ENCODE measurements at places on chromosomes 13 and 19.

GRCh38 chr19:14940266-14940665 lies 1.0 kb upstream of the OR7C2 start:
- DNase-seq, result no peak

DNA sequence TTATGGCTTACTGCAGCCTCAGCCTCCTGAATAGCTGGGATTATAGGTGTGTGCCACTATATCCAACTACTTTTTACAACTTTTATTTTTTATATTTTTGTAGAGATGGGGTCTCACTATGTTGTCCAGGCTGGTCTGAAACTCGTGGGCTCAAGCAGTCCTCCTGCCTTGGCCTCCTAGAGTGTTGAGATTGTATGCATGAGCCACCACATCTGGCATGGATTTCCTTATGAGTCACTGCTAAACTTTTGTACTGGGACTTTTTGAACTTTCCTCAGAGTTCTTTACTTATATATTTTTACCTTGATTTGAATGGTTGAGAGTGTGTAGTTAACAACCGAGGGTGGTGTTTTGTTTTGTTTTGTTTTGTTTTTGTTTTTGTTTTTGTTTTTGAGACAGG lies 33.4 kb downstream of the DNAJC3 start:
- no peak for DNase-seq

GRCh38 chr13:64338671-64339070 lies 2891.5 kb downstream of the PCDH9 start:
- no peak for DNase-seq

DNA sequence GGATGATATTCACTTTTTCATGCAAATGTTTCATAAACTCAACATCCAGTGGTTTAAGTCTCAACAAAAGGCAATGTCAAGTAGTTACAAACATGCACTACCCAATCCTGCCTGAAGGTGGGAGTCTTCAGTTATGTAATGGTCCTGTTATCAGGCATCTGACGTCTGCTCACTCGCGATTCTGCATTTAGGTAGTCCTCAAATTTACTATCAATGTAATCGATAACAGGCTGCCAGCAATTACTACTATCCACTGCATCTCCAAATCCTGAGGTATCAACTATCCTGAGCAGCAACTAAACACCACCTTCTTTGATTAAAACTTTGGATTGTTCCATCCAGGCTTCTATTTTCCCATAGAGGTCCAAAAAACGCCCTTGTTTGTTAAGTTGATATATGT lies 51.2 kb downstream of the NLRP12 start:
- peak; percentile 10 for DNase-seq

DNA sequence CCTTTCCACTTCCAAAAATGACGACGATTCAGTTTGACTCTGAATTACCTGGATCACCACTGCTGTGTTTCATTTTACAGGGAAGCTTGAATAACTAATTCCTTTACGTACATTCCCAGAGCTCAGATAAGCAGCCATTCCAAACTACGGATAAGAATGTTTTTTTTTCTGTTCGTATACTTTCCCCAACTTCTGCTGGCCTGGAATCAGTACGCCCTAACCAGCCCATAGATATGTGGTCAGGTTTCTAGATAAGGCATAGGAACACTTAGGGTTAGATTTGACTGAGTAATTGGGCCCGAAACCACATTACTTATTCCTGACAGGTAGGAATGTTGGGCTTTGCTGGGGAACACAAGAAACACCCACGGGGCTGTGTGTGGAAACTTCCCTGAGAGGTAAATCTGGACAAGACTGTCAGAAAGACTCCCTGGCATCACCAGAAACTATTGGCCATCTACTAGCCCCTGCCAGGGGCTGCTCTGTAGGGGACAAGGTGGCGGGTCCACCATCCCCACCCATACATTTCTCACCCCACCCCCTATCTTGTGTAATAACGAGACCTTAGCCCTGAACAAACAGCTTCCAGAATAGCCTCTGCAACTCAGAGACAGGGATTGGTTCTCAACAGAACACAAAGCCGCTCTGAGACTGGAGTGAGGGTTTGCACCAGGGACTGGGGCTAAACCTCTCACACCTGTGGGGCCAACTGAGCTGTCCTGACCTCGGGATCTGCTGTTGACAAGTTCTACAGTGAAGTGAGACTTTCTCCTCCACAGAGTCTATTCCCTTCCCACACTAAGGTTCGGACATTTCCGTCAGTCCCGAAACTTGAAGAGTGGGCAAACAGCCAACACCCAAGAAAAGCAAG lies 15.6 kb downstream of the RHPN2 start:
- no peak for DNase-seq

DNA sequence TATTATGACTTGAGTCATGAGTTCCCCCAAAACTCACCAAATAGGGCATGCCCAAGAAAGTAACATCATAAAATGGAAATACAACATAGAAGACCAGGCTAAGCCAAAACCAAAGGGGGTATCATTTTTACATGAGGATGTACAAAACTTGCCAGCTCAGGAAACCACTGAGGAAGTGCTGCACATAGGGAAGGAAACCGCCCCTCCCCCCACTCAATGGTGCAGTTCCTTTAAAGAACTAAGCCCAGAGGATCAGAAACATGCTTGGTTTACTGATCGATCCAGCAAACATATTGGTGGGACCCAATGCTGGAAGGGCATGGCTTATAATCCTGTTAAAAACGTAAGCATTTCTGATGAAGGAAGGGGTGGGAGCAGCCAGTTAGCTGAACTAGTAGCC lies 4.2 kb upstream of the ZNF486 start:
- no peak for DNase-seq

DNA sequence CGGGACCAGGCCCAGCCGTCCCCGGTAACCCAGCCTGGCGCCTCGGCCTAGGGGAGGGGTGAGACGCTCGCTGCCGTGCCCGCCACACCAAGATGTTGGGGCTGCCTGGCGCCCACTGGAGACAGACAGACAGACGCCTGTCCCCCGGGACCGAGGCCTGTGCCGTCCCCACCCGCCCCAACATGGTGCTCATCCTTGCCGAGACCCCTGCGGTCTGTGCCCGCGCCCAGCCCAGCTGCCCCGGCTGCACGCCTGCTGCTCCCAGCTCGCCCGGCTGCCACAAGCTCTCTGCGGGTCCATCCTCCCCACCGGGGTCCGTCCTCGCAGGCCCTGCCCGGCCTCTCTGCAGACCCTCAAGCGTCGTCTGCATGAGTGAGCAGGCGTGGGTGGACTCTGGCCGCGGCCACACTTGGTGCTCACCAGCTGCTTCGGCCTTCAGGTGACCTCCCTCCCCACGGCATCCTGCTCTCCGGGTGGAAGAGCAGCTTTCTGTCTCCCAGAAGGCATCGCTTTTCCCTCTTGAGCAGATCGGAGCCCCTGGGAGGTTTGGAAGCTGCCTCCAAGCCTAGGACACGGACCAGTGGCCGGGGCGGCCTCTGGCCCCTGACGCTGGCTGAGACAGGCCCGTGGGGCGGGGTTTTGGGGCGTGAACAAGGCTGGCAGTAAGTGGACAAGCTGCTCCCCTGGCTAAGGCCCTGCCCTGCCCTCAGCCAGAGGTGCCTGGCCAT lies 6.7 kb upstream of the TMPRSS9 start:
- DNase-seq, result no peak

DNA sequence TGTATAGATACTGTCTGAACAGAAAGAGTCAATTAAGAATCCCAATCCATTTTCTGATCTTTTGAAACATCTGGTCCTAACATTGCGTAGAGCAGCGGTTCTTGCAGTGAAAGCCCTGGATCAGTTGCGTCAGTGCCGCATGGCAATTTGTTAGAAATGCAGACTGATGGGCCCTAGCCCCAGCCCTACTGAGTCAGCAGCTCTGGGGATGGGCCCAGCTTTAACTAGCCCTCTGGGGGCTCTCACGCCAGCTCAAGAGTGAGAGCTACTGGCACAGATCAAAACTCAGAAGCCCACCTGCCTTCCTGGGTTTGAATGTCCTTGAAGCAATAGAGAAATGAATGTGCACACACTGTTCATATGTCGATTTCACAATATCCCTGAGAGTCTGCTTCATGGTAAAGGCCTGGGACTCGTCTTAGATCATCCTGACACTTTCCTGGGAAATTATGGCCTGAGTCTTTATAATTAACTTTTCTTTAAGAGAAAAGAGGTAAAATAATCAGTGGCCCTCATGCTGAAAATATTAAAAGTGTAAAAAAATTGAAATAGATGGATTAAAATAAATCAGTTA lies 206.8 kb upstream of the TMTC4 start:
- DNase-seq, result no peak

DNA sequence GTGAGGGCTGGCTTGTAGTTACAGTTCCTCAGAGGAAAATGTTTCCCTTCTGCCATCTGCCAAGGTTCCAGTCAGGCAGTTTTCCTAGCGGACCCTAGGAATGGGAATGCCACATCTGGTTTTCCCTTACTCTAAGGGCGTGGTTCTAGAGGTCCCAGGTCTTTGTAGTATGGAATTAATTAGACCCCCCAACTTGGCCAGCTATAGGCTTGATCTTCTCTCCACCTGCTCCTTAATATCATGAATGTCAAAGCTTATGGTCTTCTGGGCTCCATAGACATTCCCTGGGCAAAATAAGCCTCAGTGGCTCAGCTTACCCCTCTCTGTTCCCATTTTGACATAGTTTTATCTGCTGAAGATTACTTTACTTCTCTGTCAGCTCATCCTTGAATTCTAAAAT lies 70.0 kb downstream of the ZNF568 start:
- DNase-seq, result no peak

DNA sequence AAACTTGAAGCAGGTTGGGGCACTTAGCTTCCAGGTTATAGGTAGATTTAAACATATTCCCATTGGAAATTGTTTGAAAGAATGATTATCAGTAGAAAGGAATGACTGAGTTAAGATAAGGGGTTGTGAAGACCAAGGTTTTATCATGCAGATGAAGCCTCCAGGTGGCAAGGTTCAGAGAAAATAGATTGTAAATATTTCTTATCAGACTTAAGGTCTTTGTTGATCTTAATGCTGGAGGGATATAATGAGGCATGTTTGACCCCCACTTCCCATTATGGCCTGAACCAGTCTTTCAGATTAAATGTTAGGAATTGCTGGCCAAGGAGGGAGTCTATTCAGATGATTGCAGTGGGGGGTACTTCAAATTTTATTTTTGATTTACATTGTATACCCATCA lies 1486.5 kb upstream of the PRR20A start:
- DNase-seq, result no peak

DNA sequence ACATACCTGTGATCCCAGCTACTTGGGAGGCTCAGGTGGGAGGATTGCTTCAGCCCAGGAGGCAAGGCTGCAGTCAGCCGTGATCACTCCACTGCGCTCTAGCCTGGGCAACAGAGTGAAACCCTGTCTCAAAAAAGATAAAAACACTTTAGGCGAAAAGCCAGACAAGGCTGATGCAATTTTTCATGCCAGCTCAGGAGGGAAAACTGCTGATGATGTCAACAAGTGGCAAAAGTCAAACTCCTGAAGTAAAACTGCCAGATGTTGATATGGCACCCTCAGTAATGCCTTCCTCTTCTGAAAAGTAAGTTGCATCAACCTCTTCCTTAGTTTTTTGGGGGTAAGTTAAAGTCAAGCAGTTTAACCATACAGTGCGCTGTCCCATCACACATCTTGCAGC lies 15.6 kb downstream of the ZNF599 start:
- no peak for DNase-seq

DNA sequence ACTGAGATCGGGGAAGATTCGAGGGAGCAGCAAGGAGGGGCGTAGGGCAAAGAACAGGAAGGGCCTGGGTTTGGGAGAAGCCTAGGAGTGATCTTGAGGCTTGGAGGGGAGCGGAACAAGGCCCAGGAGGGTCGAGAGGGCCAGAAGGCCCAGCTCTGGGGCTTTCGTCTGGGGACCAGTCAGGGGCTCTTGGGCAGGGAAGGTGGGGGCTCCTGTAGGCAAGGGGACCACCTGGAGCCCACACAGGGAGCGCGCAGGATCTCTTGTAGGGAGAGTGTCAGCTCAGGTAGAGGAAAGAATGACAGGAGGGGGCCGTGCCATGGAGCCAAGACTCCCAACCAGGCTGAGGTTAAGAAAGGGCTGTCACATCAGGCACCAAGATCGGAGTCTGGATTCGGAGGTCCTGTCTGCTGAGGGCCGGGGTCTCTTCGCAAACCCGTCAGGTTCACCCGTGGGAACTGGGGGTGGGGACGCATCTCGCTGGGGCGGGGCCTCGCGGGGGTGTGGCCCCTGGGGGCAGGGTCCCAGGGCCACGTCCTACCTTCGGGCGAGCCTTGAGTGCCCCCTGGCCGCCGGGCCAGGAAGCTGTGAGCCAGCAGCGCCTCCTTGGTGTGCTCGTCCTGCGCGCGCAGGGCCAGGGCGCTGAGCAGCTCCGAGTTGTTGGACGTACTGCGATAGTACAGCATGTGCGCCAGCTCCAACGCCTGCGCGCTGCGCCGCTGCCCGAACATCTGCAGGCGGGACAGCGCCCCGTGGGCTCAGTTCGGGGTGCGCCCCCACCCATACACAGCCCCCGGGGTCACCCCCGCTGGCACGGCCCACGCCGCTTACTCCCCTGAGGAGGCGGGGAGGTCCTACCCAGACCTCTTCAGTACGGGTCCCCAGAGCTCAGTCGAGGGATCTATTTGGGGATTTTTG lies 8.4 kb downstream of the EMP3 start:
- peak; percentile 81 for DNase-seq

DNA sequence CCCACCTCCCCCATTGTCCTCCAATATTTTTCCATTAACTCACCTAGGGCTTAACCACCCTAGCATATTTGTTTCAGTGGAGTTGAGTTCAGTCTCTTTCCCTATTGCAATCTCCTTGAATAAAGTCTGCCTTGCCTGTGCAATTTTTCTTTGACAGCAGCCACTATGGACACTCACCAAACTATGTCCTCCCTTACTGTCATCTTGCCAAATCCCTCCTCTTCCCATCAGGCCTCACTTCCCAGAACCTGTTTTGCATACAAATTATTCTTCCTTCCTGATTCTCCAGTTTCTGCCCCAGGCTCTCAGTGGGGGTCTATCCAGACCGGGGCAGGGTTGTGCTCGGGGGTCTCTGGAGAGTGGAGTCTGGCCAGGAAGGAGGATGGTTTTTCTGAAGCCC lies 2.2 kb upstream of the LYPD5 start:
- no peak for DNase-seq

- no peak for DNase-seq
Measured at GRCh38 chr19:2747349-2747748, 7.5 kb upstream of the SLC39A3 start.

DNA sequence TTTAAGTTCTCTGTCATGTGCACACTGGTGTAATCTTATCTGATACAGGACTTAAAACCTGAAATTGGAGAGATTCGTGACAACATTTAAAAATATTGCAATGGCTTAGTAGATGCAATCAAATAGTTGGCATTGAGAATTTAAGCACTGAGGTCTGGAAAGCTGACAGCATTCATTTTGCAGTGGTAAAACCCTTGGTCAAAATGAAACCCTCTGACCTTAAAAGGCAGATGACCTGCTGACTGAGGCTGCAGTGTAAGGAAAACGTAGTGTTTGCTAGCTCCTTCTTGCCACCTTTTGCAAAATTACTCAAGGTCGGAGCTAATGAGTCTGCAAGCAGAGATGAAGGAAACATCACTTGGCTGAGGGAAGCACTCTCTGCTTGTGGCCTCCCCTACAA lies 150.6 kb downstream of the KCTD12 start:
- DNase-seq, result no peak

GRCh38 chr13:51818781-51819511 lies 15.0 kb upstream of the DHRS12 start:
- DNase-seq, result peak; percentile 58
